ENCODE measurements at places on chromosomes 2 and 18.

DNA sequence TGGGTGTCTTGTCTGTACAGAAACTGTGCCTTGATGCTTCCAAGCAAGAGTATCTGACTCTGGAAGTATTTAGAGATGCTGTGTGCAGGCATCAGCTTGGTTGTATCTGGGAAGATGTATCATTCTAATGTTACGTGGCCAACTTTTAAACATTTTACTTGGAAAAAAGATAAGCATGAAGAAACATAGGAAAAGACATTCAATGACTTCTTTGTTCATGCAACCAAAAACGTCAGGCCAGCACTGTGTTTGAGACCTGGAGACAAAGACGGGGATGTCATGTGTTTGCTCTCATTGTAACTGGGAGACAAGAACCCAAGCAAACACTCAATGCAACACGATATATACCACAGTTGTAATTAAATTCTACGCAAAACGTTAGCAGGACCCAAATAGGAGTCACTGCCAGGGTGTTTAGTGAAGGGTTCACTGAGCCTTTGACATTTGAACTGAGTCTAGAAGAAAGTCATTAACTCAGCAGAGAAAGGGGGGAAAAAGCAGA, 8.9 kb upstream of the SESTD1 start:
- DNase-seq = no peak

GRCh38 chr2:236163471-236164200, 4.5 kb downstream of the GBX2 start:
- DNase-seq = no peak

- DNase-seq = peak; percentile 62
Measured at GRCh38 chr2:157257312-157258252, at the start of gene GALNT5. Gene GALNT5 (plus strand): TSS chr2:157257705. CDS start chr2:157258083, 378 bp downstream.

DNA sequence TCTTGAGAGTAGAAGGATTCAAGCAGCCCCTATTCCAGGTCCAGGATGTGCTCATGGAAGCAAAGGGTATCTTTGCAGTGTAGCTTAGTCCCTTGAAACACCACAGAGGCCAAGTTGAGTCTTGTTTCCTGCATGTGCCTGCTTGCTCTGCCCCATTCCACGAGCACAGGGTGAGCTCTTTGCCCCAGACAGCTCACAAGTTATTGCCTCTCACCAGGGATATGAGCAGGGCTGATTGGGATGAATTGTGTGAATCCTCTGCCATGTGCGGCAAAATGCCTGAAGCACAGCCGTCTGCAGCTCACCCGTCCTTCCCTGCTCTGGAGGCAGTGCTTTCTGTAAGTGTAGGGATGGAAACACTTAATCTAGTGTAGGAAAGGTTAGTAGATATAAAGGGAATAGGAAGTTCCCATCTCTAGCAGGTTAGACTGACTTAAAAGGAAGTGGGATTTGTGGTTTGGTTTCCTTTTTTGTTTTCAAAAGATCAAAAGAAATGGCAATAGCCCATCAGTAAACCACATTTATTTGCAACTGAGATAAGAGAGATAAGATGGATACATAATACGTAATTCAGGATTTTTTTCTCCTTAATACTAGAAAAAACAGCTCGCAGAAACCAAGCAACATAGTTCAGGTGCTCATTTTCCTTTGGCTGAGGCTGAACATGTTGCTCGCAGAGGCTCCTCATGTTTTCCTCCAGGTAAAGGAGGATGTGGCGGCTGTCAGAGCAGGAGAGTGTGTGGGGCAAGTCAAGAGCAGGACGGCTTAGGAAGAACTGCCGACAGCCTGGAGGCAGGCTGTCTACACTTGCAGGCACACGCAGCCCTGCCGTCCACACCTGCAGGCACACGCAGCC, 41.4 kb downstream of the TMEM182 start:
- DNase-seq = no peak

DNA sequence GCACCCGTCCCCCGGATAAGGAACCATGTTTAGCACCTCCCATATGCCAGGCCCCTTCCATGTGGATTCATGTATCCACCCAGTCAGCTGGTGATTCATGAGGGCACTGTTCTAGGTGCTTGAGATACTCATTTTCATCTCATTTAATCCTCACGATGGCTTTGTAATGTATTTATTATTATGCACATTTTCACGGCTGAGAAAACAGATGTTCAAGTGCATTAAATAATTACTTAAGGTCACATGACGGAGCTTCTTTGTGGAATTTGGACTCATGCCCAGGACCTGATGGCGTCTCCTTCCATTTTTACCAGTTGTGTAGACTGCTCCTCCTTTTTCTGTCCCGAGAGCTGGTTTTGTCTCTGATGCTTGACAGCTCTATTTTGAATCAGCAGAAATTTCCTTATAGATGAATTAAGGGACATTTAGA, 72.2 kb upstream of the RBM44 start:
- DNase-seq = peak; percentile 54

DNA sequence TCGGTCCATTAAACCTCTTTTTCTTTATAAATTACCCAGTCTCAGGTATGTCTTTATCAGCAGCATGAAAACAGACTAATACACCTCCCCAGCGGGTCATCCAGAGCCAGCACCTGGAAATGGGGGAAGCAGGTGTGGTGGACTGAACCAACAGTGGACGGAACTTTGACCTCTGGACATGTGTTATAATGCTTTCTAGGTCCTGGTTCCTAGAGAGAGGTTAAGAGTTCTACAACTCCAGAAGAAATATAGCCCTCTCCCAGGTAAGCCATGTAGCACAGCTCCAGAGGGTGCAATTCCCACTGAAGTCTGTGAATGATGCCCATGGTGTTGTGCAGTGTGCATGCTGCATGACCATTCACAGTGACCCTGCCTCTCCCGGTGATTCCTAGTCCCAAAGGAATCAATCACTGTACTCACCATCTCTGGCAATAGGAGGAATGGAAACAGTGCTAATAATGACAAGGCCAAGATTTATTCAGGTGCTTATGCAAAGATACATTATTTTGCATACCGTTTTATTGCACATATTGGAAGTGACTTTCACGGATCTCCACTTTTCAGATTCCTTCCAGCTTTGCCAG, 45.2 kb upstream of the MYO1B start:
- no peak for DNase-seq

GRCh38 chr2:215870088-215870490, 143.3 kb downstream of the MREG start:
- DNase-seq = peak; percentile 92

DNA sequence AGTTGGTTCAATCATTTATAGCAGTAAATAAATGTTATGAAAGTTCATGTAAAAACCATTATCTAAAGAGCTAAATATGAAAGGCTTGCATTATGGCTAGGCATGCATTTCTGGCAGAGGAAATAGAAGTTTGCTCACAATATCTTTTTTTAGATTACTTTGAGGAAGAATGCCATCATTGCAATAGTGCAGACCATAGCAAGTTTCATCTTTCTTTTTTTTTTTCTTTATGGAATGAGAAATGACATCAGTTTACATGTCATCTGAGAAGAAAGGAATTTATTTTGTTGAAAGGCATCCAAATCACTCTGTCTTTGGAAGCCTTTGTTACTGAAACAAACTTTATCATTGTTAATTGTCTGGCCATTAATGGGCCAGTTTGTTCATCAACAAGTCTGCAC, 74.5 kb upstream of the NCKAP5 start:
- DNase-seq = peak; percentile 74

DNA sequence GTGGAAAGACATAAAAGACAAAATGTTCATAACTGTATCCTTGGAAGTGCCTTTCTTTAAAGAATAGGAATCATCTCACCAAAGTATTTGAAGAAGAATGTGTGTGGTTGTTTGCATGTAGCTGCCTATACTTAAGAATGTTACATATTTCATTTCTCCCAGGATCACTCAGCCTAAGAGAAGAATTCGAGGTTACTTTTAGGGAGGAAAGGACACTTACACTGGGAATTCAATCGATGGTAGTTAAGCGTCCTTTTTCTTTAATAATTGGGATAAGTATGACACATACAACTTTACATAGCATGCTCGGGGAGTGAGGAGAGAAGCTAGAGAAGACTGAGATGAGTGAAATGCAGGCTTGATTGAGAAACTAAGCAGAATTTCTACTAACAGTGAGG, 22.0 kb upstream of the CYP1B1 start:
- peak; percentile 87 for DNase-seq

GRCh38 chr18:50053111-50053510, 141.8 kb downstream of the MYO5B start:
- DNase-seq = no peak

DNA sequence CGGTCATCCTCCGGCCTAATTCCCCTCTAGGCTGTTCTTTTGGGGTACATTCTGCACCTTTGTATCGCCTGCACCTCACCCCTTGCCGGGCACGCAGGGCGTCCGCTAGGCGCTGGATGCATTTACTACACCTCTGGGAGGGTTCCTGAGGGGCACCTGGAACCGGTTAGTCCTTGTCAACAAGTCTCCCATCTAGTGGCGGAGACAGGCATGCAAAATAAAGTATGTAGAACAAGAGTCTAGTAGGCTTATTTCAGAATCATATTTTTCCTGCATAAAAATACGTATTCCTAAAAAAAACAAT, 705 bp upstream of the TEX261 start:
- peak; percentile 35 for DNase-seq

GRCh38 chr2:105072039-105072438, 34.2 kb downstream of the MRPS9 start:
- DNase-seq = no peak

- DNase-seq = no peak
Measured at GRCh38 chr18:79102886-79103285, 33.7 kb downstream of the ATP9B start.

GRCh38 chr18:44771956-44772917, 91.5 kb downstream of the SETBP1 start:
- no peak for DNase-seq

DNA sequence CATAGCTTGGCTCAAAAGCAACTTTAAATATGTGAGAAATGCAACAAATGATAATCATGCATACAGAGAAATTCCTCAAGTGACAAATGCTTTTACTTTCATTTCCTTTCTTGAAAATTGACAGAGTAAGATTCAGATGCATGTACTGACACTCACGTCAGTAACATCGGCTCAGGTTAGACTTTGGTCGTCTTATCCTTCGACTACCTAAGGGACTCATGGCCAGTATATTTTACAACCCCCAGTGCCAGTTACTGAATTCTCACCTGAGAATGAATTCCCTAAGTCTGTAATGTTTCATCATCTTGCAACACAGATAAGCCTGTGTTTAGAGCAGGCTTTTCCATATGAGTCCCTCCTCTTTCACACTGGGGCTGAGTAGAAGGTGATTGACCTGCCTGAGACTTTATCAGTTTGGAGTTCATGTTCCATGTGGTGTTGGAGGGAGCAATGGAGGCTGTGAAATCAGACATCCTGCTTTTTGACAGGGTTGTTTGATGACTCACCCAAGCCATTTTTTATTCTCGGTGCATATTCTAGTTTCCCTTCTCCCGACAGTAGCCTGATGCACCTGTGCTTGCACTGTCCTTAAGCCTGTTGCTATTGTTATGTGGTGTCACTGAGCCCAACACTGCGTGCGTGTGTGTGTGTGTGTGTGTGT, 30.5 kb upstream of the ATP8B1 start:
- peak; percentile 53 for DNase-seq

DNA sequence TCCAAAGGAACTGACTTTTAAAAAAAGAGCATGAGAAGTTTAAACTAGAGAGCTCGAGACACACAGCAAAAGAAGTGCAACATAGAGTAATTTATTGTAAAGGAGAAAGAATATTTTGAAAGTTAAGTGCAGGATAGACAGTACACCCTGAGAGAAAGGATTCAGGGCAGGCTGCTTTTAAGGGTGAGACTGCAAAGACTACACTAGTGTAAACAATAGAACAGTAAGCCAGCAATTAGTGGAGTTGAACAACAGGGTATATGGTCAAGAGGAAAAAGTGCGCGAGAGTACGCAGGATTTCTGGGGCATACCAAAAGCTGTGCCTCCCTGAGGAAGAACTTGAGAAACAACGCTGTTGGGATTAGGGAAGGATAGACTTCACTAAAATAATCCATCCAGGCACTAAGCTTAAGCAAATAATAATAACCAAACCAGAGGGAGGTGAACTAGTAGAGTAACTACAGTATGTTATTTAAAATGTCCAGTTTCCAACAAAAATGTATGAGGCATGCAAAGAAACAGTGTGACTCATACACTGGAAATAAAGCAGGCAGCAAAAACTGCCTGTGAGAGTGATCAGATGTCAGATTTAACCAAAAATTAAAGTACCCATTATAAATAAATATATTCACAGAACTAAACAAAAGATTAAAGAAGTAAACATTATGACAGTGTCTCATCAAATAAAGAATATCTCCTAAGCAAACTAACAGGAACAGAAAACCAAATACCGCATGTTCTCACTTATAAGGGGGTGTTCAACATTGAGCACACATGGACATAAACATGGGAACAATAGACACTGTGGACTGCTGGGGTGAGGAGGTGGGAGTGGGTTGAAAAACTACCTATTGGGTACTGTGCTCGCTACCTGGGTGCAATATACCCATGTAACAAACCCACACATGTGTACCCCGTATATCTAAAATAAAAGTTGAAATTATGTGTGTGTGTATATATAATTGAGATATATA, 40.5 kb upstream of the EMILIN2 start:
- peak; percentile 35 for DNase-seq

GRCh38 chr2:238497610-238498005, 70.9 kb downstream of the ASB1 start:
- no peak for DNase-seq

DNA sequence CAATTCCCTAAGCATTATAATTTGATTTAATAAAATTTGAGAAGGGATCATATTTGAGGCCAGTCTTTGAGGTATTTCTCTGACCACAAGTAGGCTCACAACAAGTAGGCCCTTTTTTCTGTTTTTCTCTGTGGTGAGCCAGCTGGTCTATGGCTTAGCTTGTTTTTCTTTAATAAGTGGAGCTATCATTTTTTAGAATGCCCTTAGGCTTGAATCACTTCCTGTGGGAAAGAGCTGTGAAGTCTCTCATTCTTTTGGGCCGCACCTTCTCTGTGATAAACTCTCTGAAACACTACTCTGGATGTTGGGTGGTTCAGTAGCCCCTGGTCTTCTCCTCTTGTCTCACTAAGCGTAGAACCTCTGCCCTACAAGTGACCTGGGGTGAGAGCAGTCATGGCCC, 235.9 kb downstream of the SUCLG1 start:
- DNase-seq = peak; percentile 5

- peak; percentile 77 for DNase-seq
Measured at GRCh38 chr2:233443511-233444183, 89.4 kb downstream of the DGKD start.

DNA sequence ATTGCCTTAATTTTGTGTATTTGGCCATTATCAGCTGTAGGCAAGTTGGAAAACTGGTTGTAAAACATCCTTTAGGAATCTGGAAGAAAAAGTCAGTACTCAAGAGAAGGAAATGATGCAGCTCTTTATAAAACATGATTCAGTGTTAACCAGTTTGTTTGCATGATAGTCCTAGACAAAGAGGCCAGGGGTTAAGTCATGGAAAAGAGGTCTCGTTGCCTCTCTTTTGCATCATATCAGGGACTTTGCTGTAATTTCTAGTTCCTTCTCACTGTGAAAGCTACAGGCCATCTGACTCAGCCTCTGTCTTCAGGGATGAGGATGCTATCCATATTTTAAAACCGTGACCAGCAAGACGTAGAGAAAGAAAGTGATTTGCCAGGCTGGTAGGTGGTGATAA, 38.0 kb downstream of the NPAS2 start:
- DNase-seq = peak; percentile 92

- DNase-seq = no peak
Measured at GRCh38 chr2:140747665-140748064, 1383.2 kb downstream of the LRP1B start.

Measured in AG10803 (cell line).